ENCODE measurements at places on chromosomes 7 and 10.

DNA sequence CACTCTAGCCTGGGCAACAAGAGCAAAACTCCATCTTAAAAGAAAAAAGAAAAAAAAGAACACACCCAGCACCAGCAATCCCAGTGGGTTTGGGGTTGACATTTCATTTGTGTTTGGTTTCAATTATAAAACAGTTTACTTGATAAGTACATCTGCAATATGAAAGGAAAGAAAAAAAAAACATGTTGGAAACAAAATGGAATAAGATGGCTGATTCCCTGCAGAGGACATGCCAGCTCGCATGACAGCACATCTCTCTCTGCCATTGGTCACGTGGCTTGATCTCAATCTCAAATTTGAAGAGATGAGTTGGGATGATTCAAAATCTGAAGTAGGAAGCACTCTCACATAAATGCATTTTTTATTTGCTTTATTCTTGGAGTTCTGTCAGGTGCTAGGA lies 28.0 kb downstream of the MYOF start:
- DNase-seq: no peak
- H3K4me3 ChIP-seq: no peak overlapping the region
- H3K36me3 ChIP-seq: peaks cover 37% of the 10 kb centered on the region
- peak overlapping the region; percentile 61 for H3K27ac ChIP-seq

DNA sequence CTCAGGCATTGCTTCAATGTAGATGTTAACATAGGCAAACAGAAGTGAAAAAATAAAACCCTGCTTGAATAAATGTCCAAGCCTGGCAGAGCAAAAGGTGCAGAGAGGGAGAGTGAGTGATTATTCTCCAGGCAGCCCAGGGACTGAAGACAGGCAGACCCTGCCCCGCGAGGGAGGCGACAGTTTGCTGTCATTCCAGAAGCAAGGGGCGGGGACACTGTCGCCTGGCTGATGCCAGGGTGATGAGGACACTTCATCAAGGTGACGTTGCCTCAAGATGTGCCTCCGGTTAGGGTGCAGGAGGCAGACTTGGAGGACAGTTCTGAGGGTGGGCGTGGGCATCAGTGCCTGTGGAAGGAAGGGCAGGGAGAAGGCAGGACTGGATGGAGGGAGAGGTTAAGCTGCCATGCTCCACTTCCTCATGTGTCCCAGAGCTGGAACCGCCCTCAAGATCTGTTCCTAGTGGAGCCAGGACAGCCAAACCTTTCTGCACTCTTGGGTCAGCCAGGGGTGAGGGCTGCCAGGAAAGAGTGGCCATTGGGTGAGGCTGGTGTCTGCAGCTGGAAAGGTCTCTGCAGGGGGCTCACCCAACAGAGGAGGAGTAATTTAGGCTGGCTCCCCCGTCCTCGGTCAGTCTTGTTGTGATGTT lies 560.5 kb upstream of the MKI67 start:
- DNase-seq: no peak
- no peak overlapping the region for H3K27ac ChIP-seq
- no peaks in the 10 kb centered on the region for H3K4me1 ChIP-seq
- H3K36me3 ChIP-seq: no peaks in the 10 kb centered on the region

DNA sequence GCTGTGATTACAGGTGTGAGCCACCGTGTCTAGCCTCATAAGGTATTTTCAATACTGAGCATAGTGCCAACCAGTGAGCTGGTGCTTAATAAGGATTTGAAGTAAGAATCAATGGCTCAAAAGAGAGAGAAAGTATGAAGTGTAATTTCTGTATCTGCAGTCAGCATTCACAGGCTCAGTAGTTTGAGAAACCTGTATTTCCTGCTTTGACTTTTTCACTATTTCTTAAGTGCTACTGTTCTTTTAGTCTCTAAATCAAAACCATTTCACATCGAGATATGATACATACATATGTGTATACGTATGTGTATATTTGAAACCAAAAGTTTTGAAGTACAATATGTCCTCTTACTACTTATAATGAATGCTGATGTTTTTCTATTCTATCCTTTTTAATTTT lies 189.9 kb downstream of the PPP1R9A start:
- no peak for DNase-seq
- H3K27me3 ChIP-seq: no peaks in the 10 kb centered on the region
- no peak overlapping the region for H3K4me3 ChIP-seq
- no peaks in the 10 kb centered on the region for H3K4me1 ChIP-seq

GRCh38 chr7:76267894-76268183 lies 34.6 kb upstream of the HSPB1 start:
- no peak for DNase-seq
- no peaks in the 10 kb centered on the region for H3K36me3 ChIP-seq
- H3K4me3 ChIP-seq: no peak overlapping the region
- no peak overlapping the region for H3K27ac ChIP-seq

- no peaks in the 10 kb centered on the region for H3K27me3 ChIP-seq
- H3K4me3 ChIP-seq: peak overlapping the region; percentile 78
- DNase-seq: no peak
- H3K36me3 ChIP-seq: no peaks in the 10 kb centered on the region
Measured at GRCh38 chr7:116211913-116212596, 1.7 kb downstream of the TES start.
